Ecto neural progenitor cell (in vitro differentiated cells): ENCODE measurements at places on chromosomes 6 and 20.

DNA sequence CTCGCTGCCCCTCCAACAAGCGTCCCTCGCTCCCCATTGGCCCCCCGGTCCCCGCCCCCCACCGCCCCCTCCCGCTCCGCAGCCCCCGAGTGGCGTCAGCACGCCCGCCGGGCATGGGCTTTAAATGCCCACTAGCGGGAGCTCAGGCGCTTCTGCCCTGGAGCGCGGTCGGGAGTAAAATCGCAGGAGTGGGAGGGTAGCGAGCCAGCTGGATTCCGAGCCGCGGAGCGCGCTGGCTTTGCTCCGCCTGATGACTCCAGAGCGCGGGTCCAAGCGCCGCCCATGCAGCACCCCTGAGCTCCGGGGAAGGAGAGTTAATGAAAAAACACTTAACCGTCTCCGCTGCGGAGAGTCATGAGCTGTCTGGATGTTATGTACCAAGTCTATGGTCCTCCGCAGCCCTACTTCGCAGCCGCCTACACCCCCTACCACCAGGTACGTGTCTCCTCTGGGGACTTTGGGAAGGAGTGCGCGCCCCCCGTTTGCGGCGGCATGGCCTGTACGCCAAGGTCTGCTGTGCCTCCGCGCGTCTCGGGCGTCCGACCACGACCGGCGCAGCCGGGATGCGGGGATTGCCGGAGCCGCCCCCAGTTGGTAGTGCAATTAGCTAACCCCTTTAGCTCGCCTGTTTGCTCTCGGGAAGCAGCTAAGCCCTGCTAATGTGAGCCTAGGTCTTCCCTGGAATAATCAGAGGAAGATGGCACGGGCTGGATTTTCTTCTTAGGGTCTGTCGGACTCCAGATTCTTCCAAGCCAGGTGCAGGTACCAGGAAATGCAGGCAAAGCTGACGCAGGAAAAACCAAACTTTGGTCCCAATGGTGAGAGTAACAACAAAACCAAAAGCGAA lies at the start of gene VGLL2:
VGLL2 (plus strand) TSS at position 149 of the 847 bp plus-strand sequence; CDS start at position 355, 206 bp downstream.
- DNase-seq: peak; percentile 85

- DNase-seq: no peak
Observed at GRCh38 chr6:125639466-125640020, 109.9 kb upstream of the HEY2 start.

GRCh38 chr6:96899019-96899418 lies 1.3 kb upstream of the NDUFAF4 start:
- no peak for DNase-seq

DNA sequence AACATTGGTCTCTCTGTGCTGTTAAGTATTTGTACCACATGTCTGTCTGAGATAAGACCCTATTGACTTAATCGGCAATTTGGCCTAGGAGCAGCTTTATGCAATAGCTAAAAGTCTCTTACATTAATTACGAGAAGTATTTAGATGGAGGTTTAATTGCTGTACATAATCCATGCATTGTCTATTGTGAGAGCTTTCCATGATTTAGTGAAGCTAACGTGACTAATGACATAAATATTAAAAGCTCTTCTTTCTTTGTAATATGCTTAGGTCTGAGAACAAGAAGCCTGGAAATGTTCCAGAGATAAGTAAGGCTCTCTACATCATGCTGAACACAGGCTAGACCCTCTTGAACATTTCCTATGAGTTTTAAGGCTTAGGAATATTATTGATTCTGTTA lies 32.7 kb upstream of the FAM83B start:
- DNase-seq: no peak

DNA sequence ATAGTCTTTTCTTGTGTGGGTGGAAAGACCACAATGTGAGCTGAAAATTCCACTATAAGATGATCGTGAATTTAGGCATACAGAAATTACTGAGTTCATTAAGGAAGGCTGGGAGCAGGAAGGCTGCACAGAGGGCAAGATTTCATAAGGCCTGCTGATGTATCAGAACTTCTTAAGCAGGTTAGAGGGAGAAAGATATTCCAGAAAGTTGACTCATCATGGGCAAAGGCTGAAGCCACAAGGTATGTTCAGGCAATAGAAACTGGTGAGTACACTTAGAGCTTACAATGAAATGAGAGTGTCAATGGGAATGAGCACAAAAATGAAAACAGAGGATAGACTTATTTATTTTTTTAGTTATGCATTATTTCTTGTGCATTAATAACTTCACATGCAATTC lies 618.6 kb downstream of the CBLN4 start:
- DNase-seq: no peak

GRCh38 chr6:11479296-11479695 lies 58.3 kb upstream of the TMEM170B start:
- no peak for DNase-seq

GRCh38 chr6:38477680-38478260 lies 162.0 kb downstream of the BTBD9 start:
- DNase-seq: no peak
